ENCODE measurements at places on chromosomes 11 and 22.
A peak's percentile ranks its signal among the peaks of the same experiment; 100 is the strongest.

GRCh38 chr11:96448225-96448624 lies 58.4 kb downstream of the JRKL start:
- no peak for DNase-seq

GRCh38 chr11:96013461-96014213 lies 89.7 kb upstream of the MTMR2 start:
- no peak for DNase-seq

DNA sequence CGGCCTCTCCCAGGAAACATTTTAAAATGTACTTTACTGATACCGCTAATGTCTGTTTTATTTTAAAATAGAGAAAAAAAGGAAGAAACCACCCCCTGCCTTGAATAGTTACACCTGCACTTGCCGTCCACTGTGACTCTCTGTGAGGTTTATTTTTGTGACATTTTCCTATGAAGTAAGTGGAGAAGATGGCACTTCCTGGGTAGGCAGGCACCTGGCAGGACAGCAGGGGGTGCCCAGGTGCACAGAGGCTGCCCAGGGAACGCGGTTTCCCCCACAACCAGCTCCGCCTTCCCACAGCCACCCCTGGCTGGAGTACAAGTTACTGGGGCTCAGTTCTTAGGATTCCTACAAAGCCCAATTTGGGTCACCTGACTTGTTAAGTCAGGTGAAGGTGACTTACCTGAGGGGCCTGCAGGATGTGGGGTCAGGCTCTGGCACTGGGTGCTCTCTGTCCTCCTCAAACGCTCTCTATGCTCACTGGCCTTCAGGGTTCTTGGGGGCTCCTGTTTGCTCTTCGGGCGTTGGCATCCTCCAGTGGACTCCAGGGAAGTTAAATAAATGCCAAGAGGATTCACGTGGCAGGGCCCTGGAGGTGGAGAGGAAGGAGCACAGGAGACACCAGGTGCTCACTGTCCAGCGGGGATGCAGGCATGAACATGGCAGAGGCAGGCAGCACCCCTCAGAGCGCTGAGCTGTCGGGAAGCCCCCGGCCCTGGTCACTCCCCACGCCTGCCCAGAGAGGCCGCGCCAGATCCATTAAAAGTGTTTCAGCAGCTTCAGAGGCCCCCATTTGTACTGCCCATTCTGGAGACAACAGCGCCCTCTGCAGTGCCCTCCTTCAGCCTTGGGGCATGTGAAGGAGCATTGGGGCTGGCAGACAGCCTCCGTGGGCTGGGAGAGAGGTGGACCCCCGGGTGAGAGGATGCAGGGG lies 1021.2 kb downstream of the TBC1D22A start:
- DNase-seq, result no peak

GRCh38 chr22:27419473-27419872 lies 382.1 kb downstream of the MN1 start:
- DNase-seq, result peak; percentile 35

DNA sequence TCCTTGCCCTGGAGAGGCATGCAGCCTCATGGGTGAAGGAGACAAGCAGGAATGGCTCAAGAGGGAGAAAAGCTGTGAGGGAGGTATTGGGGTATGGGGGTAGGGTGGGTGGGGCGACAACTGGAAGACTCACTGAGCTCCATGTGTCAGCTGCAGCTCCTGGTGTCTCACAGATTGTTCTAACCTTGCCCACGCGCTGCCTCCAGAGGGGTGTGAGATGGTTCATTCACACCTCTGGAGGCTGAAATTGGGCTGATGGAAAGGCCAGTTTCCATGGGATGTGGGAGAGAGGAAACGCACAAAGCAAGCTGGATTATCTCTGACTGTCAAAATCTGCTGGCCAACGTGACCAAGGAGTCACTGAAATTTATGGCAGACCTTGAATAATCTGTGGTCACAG lies 400.4 kb upstream of the NARS2 start:
- no peak for DNase-seq

DNA sequence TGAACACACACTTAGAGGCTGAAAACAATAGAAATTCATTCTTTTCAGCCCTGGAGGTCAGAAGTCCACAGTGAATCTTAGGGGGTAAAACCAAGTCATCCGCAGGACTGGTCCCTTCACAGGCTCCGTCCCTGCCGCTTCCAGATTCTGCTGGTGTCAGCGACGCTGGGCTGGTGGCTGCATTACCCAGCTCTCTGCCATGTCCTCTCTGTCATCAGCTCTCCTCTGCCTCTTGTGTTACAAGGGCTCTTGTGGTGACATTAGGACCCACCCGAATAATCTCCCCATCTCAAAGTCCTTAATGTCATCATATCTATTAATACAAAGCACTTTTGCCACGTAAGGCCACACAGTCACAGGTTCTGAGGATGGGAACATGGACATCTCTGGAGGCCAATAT lies 47.7 kb upstream of the ANO1 start:
- DNase-seq, result no peak

DNA sequence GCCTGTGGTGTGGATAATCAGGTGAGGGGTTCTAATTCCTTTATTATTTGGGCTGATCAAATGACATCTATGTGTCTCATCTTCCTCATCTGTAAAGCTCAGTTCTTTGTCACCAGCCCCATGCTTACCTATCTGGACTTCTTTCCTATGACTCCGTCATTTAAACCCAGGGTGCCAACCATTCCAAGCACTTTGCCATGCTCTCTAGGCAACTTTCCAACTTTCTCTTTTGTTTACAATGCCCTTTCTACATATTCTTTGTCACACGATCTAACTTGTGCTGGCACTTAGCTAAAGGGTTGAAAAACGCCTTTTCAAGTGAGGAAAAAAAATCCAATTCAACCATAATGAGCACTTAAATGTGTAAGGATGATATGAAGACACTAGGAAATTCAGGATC lies 27.9 kb downstream of the EXPH5 start:
- DNase-seq, result no peak

GRCh38 chr11:75728992-75729391 lies 11.4 kb downstream of the MOGAT2 start:
- DNase-seq, result no peak

DNA sequence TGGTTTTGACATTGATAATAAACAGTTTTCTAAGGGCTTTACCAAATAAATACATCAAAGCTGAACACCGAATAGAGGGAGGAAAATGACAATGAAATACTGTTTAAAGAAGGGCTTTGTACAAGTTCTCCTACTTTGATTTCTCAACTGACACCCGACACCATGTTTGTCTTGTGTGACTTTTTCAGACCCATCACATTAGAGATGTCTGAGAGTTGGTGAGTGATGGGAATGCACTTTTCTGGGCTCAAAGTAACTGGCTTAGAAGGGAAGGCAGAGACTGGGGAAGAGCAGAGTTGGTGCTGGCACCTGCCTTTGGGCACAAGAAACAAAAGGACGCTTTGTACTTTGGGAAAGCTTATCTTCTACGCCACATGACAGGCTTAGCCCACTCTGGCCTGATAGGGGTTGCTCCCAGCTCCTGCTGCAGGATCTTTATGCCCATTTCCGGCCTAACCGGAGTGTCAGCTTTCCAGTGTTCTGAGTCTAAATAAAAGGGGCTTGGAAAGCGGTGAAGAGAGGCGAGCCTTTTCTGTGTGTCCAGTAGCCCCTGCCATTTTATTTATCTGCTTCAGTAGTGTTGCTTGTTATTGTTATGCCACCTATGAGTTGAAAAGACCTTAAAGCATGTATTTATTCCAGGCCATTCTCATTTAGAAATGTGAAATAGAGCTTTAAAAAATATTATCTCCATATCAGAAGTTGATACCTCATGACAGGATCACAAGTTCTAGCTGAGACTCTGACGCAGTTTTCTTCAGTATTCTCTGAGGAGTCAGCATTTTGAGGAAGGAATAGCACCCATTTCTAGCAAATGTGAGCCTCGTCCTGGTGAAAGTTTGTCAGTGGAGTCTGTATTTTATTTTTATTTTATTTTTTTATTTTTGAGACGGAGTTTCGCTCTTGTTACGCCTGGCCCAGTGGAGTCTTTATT lies 24.2 kb downstream of the KREMEN1 start:
- no peak for DNase-seq

DNA sequence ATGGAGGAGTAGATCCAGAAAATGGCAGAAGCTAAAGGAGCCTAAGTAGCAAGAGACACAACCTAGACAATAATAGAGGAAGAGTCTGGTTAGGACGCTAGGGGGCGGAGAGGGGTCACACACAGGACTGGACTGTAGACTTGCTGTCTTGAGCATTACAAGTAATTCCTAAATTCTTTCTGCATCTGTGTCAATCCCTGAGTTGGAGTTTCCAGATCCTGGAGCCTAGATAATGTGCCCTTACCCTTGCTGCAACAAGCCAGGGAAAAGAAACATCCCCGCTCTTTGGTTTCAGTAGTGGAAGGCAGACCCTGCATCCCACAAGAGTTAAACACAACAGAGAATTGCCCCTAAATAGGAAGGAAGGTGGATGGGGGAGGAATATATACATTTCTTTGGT lies 14.9 kb upstream of the CCDC73 start:
- DNase-seq, result peak; percentile 85

DNA sequence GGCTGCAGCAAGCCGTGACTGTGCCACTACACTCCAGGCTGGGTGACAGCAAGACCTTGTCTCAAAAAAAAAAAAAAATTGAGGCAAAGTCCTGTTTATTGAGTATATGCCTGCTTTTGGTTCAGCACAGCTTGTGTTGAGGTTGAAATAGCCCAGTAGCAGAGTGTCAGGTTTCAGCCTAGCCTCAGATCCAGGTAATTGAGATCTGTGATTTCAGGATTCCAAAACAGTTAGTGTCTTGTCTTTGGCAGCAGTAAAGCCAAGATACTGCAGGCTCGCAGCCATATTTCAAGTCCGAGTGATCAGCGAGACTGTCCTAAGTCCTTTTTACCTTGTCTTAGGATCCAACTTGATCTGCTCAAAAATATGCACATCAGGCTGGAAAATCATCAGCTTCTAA lies 27.0 kb downstream of the CUL5 start:
- no peak for DNase-seq

DNA sequence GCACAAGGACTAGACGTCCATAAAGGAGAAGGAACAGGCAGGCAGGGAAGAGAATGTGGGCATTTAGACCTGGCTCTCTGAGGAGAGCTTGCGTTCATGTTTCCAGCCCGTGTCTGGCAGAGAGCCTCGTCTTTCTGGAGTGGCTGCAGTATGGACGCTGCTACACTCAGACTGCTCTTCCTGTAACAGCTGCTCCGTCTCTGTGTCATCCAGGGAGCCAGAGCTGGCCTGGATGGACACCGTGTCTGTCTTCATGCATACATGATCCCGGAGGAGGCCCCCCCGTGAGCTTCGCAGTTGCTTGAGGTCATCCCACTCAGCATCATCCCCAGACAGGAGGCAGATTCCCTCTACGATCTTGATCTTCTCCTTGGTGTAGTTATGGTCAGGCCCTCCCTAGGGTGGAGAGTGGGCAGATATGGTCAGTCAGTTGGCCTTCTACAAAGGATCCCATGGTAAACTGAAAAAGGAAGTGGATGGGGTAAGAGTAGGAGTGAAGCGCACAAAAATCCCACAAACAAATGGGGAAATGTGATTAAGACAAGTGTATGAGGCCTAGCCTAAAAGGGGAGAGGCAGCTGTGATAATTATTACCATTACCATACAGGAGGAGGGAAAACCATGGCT lies 13.0 kb upstream of the CKAP5 start:
- DNase-seq, result no peak

DNA sequence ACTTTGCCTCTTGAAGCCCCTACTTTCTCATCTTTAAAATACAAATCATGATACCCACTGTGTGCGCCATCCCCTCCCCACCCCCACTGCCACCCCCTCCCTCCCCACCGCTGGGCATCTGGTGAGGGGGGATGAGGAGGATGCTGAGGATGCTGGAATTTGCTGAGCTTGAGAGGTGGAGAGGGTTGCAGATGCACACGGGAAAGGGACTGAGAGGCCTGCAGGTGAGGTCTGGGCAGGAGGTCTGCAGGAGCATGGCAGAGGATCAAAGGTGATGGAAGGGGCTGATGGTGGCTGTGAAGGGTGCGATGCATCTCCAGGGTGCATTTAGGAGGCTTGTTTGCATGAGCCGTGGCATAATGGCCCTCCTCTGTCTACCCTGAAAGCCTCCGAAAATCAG lies 7.6 kb upstream of the TBC1D22A start:
- DNase-seq, result no peak

DNA sequence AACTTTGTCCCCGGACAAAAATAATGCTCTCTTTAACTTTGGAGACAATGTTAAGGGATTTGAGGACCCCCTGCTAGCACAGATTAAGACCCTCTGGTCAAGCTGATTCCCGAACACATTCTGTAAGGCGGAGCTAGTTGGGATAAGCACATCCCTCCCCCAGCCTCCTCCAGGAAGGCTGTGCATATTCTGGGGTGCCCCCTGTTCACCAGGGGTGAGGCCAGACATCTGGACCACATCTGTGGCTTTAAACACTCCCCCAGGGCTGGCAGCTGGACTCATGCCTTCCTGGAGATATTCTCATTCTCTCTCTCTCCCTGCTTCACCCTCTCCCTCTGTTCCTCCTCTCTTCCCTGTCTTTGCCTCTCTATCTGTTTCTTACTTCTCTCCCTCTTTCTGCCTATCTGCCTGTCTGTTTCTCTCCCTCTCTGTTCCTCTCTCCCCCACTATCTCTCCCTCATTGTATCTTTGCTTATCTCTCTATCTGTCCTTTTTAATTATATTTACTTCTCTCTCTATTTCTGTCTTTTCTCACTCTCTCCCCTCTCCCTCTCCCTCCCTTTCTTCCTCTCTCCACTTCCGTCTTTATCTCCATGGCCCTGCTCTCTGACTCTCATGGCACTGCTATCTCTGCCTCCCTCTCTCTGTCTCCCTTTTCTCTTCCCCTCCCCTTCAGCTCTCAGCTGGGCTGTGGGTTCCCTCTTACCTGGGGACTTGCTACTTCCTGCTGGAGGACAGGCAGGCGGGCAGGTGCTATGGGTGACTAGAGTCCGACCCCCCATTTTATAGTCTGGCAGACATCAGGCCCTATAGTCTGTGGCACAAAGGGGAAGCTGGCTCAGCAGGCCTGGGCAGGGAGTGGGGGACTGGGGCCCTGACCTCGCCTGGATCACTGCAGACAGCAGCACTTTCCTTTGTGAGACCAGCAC lies at the start of gene CRYBB1:
Gene CRYBB1, minus strand, starts transcription at position 757 of the 929 bp plus-strand sequence. CDS start 1,708 bp downstream, outside the sequence.
- DNase-seq, result peak; percentile 19

DNA sequence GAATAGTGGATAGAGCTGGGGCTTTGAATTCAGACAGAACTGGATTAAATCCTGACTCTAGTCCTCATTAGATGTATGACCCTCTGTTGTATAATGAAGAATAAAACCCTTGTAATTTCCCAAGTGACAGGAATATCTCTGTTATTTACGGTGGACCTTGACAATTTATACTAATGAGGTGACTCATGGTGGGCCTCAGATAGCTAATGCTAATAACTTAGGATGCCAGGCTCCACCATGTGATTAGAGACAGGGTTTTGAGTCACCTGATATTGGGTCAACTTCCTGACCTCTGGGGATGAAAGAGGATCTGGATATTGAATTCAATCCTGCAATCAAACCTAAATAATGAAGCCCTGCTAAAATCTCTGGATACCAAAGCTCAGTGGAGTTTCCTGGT lies 33.6 kb downstream of the OSBP start:
- no peak for DNase-seq

- no peak for DNase-seq
These were observed 55.8 kb downstream of the CABIN1 start for GRCh38 chr22:24066865-24067264.

GRCh38 chr11:126123686-126124085 lies 61.0 kb upstream of the CDON start:
- DNase-seq, result no peak

Measured in cardiac fibroblast (primary cell).